ENCODE measurements at places on chromosomes 5 and 9. TPM values are rescaled to one million over a fixed set of nuclear protein-coding genes. Genes with fewer than 3 reads are reported as not detected.

The GABRG2 gene
- total RNA-seq: under 0.01 TPM

The LCN10 gene
- total RNA-seq: not detected

DNA sequence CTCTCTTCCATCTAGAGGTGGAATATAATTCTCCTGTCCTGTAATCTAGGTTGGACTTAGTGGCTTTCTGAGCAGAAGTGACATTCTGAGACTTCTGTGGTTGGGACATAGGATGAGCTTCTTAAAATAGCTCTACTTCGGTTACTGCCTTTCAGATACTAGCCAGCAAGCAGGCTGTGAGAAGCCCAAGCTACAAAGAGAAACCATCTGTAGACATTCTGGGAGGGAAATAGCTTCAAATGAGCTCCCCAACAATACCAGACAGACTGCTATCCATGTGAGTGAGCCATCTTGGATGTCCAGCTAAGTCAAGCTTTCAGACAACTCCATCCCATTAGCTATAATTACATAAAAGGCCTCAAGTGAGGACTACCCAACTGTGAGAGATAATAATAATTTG, 568.9 kb downstream of the DMRTA1 start:
- DNase-seq: no peak

DNA sequence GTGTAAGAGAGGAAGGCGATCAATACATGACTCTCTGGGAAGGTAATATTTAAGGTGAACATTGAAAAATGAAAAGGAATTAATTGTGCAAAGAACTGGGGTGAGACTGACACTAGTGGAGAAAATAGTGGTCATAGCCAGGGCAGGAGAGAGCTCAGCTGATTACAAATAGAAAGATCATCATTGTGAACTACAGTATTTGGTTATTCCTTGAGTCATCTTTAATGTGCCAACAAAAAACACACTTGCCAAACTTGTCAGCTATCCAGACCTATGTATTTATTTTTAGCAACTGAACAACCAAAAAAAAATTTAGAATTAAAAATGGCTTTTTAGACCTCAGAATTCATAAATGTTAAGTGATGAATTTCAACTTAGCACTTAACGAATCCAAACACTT, 749.8 kb upstream of the CDH9 start:
- DNase-seq: no peak

The PCDHGA3 gene
- 3.2 TPM for total RNA-seq
